Stimulated activated CD4-positive, alpha-beta T cell treated with anti-CD3 and anti-CD28 coated beads, Interleukin-15, amount 100 ng/mL, for 1 hour (primary cell): ENCODE measurements at places on chromosomes 1 and 21.

DNA sequence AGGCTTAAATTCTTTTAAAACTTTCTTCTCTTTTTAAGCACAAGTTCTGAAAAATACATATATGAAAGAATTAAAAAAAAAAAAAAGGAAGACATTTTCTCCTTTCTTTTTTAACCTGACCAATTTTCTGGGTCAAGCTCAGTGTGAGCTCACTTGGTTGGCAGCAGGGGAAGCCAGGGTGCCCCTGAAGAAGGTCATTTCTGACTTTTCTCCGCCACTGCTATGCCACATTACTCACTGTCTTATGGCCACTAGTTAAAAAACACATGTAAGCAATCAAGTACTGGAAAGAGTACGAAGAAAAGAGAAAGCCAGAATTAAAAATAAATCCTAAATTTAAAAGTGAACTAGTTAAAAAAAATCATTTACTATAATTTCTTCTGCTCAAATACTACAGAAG, 275.0 kb downstream of the NEGR1 start:
- no peak for DNase-seq

GRCh38 chr21:35748678-35749314, 311.5 kb downstream of the SETD4 start:
- no peak for DNase-seq

- no peak for DNase-seq
Measured at GRCh38 chr1:61452176-61453035, 272.5 kb downstream of the TM2D1 start.

GRCh38 chr1:110523011-110523410, 4.0 kb upstream of the KCNA10 start:
- DNase-seq: no peak

DNA sequence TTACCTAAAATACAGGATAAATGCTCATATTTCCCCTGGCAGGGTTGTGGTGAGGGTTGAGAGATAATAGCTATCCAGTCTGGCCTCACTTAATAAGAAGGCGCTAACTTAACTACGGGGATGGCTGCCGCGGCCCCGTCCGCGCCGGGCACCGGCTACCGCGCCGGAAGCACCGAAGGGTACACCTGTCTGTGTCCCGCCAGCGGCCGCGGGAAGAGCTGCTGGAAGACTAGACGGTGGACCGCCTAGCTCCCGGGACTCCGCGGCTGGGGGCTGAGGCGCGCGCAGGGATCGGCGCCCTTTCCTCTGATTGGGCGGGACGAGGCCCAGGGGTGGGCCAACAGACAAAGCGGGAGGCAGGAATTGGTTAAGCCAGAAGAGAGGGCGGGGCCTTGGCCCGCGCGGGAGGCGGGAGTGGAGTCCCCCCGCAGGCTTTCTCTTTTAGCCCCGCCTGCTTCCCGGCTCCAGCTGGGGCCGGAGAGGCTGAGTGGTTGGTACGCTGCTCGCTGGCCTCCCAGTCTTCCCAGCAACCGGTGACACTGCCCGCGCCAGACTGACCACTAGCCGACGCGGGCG, at the start of gene ZNF672:
TSS of gene ZNF672 (plus strand) at position 444 of the 576 bp plus-strand sequence. CDS start 9,051 bp downstream, outside the sequence.
- DNase-seq: peak; percentile 88

DNA sequence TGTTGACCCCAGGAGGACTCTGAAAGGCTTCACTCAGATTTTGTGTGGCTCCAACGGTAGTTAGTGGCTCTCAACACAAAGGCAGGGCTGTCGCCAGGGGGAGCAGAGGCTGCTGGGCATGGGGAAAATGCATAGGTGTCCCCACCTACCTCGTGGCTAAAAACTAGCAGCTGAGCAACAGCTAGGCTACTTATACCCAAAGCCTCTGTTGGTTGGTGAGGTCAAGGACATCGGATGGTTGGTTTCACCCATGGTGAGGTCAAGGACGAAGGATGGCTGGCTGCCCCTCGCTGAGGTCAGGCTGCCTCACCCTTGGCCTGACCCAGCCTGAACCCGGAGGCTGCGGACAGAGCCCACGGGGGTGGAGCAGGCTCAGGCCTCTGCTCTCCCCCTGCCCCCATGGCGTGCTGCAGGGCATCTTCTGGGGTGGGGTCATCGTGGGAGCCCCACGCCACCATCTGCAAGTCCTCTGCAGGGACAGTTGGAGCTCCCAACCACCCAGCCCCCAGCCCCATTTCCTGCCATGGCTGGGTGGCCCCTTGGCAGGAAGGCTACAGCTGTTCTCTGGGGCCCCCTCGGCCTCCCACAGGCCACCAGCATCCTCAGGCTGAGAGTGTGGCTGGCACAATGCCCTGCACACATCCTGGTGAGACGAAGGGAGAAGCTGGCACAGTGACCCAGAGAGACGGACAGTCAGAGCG, 8.5 kb upstream of the GNB1 start:
- no peak for DNase-seq

DNA sequence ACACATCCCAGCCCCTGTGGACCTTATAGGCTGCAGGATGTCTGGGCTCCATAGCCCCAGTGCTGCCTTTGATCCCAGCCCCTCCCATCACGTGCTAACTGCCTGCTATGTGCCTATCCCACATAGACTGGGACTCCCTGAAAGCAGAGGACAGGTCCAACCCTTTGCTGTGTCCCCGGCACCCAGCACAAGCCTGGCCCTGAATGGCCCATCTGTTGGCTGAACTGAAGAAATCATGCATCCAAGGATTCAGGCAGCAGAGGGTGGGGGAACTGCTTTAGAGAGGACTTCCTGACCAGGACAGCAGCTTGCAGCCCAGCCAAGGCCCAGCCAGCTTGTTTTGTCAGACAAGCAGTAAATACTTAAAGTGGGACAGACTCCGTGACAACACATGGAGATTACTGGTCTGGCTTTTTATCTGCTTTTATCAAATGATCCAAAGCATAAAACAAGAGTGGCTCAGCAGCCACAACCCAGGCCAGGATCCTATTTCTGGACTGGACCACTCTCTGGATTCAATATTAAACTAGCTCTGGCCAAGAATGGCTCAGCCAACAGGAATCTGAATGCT, 69.3 kb downstream of the GLIS1 start:
- no peak for DNase-seq

- no peak for DNase-seq
Measured at GRCh38 chr1:95041491-95042165, 31.1 kb downstream of the ALG14 start.

- DNase-seq: no peak
Measured at GRCh38 chr1:204493984-204494280, 673 bp downstream of the PIK3C2B start.
